IPS DF 6.9 (cell line): ENCODE measurements at places on chromosomes 1 and 21.

- DNase-seq = no peak
Measured at GRCh38 chr1:239987103-239987745, 104.5 kb upstream of the FMN2 start.

DNA sequence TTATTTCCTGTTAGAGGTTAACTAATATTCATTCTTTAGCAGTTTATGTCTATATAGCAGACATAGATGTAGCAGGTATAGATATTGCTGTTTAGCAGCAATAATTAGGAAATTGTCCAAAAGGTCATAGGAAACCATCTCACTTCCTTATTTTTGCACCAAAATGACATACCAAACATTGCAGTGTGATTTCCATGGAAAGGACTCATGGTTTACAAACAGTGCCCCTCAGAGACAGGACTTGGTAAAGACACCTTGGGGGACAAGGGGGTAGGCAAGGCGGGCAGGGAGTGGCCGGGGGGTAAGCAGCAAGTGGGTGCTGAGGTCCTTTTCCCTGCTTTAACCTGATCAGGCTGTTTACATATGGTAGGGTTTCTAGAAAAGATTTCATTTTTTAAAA lies 30.5 kb downstream of the BATF3 start:
- no peak for DNase-seq

GRCh38 chr1:118254491-118255425 lies 69.7 kb upstream of the SPAG17 start:
- DNase-seq = no peak

GRCh38 chr1:231348442-231348841 lies 10.3 kb downstream of the SPRTN start:
- DNase-seq = no peak

DNA sequence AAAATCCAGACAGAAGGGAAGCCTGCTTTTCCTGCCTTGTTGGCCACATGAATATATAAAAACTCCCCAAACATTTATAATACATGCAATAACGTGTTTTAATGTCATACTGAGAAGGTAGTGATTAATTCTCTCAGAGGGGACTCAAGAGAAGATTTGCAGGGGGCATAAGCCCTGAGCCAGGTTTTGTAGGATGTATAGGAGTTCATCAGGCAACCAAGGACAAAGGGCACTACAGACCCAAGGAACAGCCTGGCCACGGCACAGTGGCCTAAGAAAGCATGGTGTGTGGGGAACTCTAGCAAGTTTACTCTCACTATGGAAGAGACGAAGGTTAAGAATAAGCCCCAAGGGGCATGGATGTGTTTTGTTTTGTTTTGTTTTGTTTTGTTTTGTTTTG lies 15.4 kb upstream of the TNNI1 start:
- DNase-seq = no peak

DNA sequence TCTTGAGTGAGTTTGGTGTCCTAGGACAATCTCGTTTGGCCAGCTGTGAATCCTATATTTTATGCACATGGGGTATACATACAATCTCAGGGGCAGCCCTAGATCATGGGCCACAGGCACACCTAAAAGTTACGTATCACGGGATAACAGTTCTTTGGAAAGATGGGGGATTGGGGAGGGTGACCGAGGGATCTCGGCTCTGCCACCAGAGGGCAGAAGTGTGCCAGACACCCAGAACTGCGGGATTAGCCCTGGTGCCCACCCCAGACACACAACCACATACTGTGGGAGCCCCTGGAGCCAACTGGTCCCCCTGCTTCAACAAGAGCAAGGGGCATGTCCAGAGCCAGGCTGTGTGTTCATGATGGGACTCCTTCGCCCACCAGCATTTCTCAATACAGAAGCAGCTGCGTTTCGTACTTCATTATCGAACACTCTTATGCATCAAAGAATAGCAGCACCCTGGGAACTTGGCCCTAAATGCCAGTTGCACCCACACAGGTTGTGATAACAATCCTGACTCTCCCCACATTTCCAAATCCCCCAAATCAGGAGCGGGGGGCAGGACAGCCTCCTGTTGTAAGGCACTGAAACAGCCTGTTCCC lies 37.4 kb downstream of the TMCO4 start:
- no peak for DNase-seq
